ENCODE measurements at places on chromosomes 3 and 15.

DNA sequence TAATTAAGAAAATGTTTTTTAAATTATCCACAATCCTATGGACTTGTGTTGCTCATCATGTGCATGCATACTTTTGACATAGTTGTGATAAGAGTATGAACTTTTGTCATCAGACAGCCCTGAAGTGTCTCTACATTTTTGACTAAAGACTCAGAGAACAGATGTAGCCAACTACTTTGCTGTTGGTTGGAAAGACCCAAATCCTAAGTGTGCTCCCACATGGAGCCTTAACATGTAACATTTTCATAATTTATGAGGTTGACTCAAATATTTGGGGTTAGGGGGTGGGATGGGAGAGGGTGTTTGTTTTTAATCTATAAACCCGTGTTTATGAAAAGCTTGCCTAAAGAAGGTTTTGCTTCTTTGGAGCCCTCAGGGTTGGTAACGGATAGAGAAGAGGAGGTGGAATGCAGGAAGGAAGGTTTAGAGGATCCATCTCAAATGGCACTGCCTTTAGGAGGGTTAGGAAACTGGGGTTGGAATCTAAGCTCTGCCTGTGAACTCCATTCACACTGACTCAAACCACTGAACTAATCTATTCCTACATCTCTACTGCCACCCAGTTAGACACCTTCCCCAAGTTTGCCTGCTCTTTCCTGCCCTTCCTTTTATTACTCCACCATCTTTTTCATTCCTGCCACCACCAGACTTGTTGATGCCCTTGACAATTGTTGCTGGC, 3.7 kb downstream of the BOC start:
- no peak for DNase-seq

DNA sequence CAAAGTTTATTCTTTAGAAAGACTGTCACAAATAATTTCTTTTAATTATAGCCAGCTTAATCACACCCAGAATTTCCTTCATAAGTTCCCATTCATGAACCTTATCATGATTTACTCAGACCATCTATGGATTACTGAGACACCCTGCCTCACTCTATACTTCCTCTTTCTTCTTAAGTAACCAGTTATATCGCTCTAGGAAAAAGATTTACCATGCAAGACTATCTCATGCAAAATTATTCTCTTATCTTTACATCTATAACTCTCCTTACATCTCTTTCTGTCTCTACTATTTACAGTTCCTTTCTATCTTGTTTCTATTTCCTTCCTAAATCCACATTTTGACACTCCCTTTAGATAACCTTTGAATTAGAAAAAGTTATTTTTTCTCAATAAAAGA, 316.8 kb downstream of the POLQ start:
- no peak for DNase-seq

DNA sequence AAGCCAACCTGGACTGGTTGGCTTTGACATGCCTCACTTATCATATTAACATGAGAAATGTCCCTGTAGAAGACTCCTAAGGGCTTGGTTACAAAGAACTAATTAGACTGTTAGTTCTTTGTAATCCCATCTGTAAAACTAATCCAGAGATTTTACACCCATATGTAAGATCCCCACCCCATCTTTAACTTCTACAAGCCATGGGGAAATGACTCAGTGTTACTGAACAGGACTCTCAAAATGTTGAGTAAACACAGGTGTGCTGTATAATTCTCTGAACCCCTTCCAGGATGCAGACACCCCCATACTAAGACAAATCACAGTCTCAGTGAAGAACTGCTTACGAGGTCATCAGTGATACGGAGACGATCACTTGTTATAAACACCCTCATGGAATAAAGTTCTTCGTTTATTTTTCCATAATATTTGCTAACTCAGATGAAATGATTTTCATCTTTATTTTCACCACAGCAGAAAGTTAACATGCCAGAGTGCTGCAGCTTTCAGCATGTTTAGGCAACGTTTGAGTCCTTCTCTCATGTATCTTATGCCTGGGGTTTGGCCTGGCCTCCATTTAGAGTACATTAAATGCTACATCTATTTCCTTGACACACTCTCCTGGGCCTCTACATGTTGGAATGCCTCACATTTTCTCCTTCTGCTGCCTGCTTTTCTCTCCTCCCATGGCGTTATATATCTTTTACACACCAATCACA, 55.3 kb upstream of the LEKR1 start:
- no peak for DNase-seq

- DNase-seq, result no peak
Observed at GRCh38 chr15:101148881-101149664, 102.8 kb downstream of the CHSY1 start.

GRCh38 chr15:52102463-52102862, 10.1 kb downstream of the BCL2L10 start:
- no peak for DNase-seq

DNA sequence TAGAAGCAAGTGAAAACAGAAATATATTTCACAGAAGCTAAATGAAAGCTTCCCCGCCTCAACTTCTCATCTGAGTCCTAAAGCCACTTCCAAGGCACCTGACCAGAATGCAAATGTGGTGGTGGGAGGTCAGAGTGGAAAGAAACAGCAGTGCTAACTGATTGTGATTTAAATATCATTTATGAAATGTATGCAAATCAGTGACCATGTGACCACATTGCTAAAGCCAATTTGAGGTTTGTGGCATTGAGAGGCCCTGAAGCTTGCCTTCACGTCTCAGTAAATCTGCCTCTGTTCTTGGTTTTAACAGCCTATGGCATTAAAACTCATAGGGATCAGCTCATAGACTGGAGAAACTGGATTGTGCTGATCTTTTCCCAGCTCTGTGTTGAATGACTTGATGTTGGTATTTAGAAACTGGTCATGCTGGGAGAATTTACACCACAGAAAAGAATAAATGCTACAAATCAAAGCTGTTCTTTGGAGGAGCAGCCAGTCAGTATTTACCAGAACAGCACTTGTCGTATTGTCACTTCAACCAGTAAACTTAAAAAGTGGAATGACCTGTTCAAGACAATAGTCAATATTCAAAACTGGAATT, 481.4 kb upstream of the ALCAM start:
- no peak for DNase-seq

- DNase-seq, result no peak
Observed at GRCh38 chr3:155572085-155572484, 172.8 kb downstream of the PLCH1 start.
